Transverse colon (tissue), 4 donors: ENCODE measurements at places on chromosomes 1 and 21.

- DNase-seq, result no peak
These were observed 17.7 kb downstream of the IVL start for GRCh38 chr1:152926091-152926490.

DNA sequence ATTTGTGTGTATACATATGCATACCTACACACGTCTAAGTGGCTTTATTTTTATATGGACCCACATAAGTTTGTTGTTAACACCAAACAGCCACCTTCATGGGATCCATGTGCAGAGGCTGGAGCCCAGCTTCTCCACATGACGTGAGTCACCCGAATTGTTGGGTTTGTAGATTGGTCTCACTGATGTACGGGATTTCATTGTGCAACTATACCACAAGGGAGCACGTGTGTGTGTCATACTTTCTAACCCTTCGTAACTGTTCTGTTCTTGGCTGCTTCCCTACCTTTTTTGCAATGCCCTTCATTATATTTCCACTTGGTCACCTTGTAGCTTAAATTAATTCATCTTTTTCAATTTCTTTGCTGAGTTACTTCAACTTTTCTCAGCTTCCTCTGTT, 21.0 kb downstream of the SPRTN start:
- DNase-seq, result no peak

DNA sequence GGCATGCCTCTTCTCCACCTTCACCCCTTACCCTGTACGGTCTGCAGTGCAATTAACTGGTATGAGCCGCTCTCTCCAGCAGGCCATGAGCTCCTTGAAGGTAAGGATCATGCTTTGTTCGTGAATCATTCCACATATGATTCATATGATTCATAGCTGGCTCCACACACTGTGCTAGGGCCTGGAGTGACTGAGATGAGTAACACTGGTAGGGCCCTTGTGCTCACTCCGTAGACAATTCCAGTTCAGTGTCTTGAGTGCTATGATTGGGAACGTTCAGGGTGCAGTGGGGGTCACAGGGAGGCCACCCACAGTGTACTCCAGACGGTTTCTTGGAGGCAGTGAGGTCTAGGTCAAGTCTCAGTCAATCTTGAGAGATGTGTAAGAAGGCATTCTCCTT, 239.8 kb downstream of the LMX1A start:
- DNase-seq, result no peak

DNA sequence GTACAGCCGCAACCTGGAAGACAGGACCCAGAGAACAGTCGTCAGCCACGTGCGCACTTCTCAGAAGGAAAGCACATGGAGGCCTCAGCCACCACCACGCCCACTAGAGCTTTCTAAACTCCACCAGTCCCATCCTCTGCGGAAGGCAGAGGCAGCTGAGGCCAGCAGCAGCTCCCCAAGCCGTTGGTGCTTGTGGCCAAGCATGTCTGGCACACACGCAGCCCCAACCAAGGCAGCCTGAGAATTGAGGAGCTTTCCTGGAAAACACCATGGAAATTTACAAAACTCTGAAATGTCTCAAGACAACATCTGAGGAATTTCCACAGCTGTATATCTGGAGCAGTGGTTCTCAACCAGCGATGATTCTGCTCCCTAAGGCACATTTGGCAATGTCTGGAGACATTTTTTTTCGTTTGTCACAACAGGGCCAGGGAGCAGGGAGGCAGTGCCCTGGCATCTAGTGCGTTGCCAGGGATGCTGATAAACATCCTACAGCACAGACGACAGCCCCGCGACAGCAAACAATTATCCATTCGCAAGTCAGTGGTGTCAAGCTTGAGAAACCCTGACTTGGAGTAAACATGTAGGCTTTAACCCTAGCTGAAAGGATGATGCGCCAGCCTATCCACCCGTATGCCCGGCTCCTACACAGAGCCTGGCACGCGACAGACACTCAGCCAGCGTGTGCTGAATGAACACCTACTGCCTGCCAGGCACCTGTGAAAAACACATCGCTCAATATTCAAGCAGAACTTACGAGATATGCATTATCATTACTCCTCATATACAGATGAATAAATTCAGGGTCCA, 24.7 kb downstream of the NPHP4 start:
- DNase-seq, result no peak

DNA sequence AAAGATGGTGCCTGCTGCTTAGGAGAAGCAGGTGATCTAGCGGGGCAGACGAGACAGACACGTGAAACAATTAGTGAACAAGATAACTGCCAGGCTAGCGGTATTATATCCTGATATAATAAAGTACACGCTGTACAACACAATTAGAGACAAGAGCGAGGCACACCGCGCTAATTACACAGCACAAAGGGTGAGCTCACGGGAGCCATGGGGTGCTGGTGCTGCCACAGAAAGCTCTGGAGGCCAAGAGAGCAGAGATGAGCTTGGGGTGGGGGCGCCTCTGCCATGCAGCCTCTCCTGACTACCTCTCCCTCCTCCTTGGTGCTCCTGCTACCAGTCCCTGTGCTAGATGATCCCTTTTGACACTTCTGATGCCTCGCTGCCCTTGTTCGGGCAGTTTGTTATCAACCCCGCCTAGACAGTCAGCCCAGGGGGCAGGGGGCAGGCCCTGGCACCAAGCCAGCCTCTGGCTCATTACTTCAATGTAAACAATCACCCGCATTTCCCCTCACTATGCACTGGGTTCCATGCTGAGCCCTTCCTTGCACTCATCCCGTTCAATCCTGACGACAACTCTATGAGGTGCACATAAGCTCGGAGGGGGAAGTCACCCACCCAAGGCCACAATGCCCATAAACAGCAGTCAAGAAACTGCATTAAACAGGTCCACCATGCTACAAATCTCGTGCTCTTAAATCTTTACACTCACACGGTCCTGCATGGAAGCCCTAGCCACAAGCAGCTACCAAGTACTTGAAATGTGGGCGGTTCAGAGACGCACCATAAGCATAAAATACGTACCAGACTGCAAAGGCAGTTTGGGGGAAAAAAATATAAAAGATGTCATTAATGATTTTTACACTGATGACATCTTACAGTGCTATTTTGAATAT, 103.0 kb downstream of the SSBP3 start:
- DNase-seq, result no peak

DNA sequence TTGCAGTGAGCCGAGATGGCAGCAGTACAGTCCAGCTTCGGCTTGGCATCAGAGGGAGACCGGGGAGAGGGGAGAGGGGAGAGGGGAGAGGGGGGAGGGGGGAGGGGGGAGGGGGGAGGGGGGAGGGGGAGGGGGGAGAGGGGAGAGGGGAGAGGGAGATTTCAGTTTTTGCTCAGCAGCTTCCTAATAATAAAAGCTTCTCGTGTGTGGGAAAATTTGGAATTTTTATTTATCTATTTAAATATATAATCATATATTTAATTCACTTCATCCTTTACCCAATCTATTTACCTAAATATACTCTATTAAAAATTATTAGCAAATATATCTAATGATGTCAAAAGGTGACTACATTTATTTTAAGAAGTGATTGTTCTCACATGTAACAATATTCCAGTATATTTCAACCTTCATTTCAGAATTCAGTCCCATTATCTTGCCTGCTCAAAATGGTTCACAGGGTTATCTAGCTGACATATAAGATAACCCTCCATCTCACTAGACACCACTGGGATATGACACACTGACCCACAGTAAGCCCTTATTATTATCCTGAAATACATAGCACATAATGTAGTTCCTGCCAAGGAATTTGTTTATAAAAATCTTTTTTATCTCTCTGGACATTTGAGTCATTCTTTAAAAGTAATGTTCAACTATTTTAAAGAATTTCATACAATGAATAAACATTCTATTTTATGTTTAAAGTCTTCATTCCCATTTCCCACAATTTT, 105.9 kb downstream of the GPATCH2 start:
- DNase-seq, result no peak

- DNase-seq, result no peak
These were observed 58.7 kb downstream of the NENF start for GRCh38 chr1:212491454-212491853.

DNA sequence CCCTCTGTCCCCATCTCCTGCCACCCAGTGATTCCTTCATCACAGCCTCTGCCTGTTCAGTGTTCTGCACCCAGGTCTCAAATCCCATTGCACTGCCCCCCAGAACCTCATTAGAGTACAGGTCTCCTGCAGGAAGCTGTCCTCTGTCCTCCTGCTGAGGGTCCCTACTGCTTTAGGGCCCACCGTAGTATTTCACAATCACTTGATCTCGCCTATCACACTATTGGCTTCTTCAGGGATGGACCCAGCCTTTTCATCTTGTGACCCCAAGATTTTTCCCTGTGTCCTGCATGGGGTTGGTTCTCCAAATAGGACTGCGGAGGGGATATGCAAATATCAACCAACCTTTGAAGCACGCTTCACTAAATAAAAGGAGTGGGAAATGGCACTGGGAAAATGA, 331.1 kb upstream of the AJAP1 start:
- DNase-seq, result no peak

DNA sequence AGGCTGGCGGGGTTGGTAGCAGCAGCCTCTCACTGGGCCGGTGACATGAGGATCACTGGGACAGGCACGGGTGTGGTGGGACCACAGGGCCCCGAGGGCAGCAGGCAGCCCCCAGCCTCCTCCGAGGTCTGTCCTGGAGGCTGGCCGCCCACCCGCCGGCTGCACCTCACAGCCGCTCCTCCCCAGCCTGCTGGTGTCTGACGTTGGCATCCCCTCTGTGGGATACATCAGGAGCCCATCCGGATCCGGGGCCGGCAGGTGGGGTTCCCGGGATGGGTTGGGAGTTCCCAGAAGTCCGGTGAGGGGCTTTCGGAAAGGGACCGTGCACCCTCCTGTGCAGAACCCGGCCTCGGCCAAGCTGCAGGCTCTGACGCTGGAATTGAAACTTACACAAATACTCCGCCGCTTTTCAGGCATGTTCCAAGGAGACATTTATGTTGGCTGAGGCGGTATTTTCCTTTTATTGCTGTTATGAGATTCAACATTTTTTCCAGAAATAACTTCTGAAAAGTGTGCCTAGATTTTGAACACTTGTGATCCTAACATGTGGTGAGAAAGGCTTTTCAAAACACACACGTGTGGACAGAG, 142.1 kb upstream of the ARHGEF16 start:
- no peak for DNase-seq

DNA sequence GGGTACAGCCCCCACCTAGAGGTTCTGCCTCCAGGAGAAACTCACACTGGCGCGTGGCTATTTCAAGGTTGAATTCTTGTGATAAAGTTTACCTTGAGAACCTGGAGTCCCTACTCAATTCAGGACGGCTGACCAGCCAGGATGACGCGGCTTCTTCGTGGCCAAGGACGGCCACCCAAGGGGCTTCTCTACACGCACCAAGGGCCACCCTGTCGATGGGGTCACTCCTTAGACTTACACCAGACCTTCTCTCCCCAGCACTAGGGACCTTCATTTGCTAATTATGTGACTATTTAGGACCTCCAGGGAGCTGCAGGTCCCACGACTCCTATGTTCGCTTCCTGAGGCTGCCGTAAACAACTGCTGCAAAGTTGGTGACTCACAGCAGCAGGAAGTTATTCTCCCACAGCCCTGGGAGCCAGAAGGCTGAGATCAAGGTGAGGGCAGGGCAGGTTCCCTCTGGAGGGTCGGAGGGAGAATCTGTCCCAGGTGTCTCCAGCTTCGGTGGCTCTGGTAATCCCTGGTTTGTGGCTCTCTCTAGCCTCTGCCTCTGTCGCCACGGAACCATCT, 135.9 kb downstream of the NPHP4 start:
- no peak for DNase-seq

DNA sequence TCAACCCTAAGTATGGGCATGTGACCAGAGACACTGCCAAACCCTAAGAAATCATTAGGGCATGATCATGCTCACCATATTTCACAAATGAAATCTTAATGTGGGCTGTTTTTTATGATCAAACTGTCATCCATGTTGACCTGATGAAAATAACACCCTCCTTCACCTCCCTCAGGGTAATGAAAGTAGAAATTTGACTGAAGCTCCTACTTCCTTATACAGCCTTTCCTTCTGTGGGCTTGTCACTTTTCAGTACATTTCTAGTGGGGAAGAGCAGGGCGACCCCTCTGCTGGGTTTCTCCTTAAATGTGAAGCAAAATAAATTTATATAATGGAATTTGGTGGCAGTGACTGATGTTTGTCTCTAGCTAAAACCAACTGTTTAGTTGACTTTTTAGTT, 25.9 kb downstream of the IVNS1ABP start:
- no peak for DNase-seq

DNA sequence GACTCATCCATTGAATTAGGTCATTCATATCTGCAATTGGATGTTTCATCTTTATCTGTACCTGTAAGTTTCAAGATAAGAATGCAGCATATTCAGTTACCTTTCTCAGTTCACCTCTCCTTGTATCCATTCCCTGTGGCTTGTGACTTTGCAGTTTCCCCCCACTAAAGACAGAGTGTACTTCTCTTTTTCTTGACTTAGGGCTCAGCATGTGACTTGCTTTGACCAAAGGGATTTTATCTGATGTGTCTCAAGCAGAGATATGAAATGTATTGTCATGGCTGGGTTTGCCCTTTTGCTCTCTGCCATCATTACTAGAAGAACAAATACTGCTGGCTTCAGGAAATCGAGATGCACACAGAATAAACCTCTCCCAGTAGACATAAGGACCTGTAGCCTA, 754.8 kb downstream of the ADGRL2 start:
- no peak for DNase-seq

- no peak for DNase-seq
These were observed 23.5 kb upstream of the KCNAB2 start for GRCh38 chr1:6022193-6022592.

DNA sequence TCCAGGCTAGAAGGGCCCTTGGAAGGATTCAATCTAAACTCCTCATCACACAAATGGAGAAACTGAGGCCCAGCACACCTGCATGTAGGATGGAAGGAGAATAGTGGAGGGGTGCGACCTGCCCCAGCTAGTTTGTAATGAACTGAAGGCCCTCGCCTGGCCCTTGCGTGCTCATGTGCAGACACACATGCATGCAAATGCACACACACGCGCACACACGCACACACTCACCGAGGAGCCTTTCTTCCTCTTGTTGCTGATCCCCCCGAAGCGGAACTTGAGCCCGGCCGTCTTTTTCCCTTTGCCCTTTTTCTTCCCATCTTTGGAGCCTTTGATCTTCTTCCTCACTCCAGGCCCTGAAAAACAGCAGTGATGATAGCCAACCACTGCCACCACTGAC, 27.9 kb downstream of the CHD5 start:
- DNase-seq, result no peak

GRCh38 chr1:115613767-115614166, 28.0 kb upstream of the VANGL1 start:
- DNase-seq, result no peak

GRCh38 chr1:92877081-92877711, 45.4 kb downstream of the RPL5 start:
- DNase-seq, result no peak
